ENCODE measurements at places on chromosomes 5 and 9. TPM values are rescaled to one million over a fixed set of nuclear protein-coding genes. Genes with fewer than 3 reads are reported as not detected.
A peak's percentile ranks its signal among the peaks of the same experiment; 100 is the strongest.

FCN2 gene
- not detected for total RNA-seq

DNA sequence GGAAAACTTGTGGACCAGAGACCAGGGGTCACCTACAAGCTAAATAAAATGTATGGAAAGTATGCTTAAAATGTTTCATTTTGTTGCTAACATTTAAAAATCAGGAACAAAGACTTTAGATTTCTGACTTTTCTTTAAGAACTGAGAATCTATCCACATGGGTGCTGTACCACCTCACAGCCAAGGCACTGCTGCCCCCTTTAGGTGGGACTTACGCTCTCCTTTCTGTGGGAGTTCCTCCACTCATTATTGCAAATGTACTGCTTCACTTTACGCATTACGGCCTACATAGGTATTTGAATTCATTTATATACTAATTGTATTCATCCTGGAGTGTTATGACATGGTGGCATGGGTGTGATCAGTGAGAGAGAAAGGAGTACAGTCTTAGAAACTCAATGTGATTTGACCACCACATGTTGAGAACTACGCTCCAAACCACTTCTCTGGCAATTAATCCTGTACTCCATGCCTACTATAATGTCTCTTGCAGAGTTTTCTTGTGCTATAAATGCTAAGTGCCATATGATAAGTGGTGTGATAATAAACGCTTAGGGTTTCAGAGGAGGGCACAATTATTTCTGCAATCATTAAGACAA lies 24.7 kb upstream of the CETN3 start:
- peaks cover 7% of the 10 kb centered on the region for H3K4me1 ChIP-seq
- H3K4me3 ChIP-seq = no peak overlapping the region
- no peak overlapping the region for H3K27ac ChIP-seq
- H3K27me3 ChIP-seq = no peaks in the 10 kb centered on the region

- no peaks in the 10 kb centered on the region for H3K4me1 ChIP-seq
- H3K36me3 ChIP-seq = no peaks in the 10 kb centered on the region
- no peak overlapping the region for H3K27ac ChIP-seq
Measured at GRCh38 chr5:43369651-43370050, 42.5 kb downstream of the CCL28 start.

DNA sequence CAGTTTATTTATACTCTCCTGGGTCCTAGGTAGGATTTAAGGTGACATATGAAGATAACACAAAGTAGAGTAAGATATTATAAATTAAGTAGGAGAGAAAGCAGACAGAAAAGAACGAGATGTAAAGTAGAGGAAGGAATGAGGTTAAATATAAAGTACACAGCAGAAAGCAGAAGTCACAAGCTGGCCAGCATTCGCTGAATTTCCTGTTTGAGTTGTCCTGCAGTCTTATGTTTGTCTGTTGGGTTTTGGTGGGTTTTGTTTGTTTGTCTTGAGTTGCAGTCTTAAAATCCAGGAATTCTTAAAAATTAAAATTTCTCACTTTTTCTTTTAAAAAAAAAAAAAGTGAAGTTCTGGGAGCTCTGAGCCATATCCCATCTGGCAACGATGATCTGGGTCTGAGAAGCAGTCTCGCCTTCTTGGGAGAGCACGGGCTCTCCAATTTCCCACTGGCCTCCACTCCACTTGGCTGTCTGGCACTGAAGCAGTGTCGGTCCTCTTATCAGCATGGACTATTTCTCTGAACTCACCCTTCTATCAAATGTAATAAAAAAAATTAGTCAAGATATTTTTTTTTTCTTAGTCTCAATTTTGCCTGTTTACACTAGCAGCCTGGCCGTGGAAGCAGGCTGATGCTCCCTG lies 2.0 kb downstream of the S100Z start:
- no peaks in the 10 kb centered on the region for H3K4me1 ChIP-seq
- no peaks in the 10 kb centered on the region for H3K27me3 ChIP-seq
- peak overlapping the region; percentile 37 for H3K27ac ChIP-seq
- no peak for DNase-seq
- H3K4me3 ChIP-seq = no peak overlapping the region

- H3K4me1 ChIP-seq = no peaks in the 10 kb centered on the region
- H3K27ac ChIP-seq = no peak overlapping the region
- no peaks in the 10 kb centered on the region for H3K36me3 ChIP-seq
- DNase-seq = no peak
- H3K27me3 ChIP-seq = no peaks in the 10 kb centered on the region
Measured at GRCh38 chr5:152178350-152178699, 226.8 kb downstream of the NMUR2 start.

Measured in body of pancreas (tissue), 4 donors.